ENCODE measurements at places on chromosomes 16 and 17.
A peak's percentile ranks its signal among the peaks of the same experiment; 100 is the strongest.

DNA sequence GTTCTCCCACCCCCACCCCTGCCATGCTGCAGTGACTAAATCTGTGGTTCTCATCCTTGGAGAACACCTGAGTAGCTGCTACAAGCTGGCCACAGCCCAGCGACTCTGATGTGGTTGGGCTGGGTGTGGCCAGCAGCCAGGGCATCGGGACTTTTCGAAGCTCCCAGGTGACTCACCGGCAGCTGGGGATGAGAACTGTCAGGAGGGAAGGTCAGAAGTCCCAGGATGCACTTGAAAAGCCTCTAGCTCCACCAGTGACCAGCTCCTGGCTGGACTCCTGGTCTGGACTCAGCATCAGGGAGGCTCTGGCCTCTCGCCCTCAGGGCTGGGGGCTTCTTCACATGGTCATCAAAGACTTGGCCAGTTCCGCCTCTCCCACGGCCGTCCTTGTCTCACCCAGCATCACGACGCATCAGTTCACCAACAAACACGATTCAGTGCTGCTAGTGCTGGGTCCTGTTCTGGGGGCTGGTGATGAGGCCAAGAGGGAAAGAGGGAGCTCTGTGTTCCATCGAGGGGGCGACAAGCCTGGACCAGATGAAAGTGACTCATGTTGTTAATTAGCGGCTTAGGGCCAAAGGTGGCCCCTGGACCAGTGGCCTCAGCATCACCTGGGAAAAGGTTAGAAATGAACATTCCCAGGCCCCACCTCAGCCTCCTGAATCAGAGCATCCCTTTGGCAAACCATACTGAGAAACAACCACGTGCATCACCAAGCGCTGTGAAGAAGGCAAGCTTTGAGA is 3.9 kb upstream of the C17orf99 start:
- peak; percentile 46 for DNase-seq

GRCh38 chr16:69523566-69524305 is 42.0 kb upstream of the NFAT5 start:
- no peak for DNase-seq

DNA sequence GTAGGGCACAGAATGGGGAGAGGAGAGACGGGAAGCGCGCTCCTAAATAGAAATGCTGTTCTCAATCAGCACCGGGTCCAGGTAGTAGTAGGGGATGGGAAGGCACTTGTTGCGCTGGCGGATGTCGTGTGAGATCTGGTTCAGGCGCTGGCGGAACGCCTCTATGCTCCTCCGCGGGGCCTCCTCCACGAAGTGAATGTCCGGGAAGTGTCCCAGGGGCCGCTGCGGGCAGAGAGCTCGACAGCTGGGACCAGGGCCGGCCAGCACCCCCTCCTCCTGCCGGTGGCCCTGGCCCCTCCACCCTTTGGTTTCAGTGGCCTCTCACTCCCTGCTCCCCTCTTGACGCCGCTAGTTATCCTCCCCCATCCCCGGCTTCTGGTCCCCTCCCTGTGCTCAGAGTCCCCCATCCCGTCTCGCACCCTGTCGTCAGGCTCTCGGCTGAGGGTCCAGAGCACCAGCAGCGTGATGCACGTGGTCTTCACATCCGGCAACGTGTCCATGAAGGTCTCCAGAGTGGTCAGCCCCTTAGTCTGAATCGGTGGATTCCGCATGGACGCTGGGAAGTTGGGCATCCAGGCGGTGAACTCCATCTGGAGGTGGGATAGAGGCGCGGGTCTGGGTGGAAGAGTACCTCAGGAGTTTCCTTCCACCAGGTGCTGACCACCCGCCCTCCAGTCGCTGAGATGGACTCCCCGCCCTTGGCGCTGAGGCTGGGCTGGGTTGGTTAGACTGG is 14.6 kb downstream of the ALOX12B start:
- no peak for DNase-seq

- no peak for DNase-seq
Measured at GRCh38 chr17:53687324-53687723, 135.4 kb upstream of the KIF2B start.

DNA sequence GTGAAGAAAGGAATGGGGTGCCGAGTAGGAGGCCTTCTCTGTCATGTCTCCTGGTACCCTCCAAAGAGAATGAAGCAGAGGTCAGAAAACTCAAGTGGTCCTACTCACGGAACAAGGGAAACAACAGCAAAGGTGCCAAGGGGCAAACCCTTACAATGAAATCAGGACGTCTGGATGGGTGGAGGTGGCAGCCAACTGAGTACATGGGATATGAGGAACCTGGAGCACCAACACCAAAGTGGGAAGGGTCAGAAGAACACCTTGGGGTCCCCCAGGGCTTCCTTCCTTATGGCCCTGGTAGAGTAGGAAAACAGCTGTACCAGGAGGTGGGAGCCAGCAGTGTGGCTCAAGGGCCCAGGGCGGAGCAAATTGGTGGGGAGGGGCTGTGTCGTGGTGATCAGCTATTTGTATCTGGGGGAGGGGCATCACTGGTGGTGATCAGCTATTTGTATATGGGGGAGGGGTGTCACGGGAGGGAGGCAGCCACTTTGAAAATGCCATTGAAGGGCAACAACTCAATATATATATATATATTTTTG is 643 bp downstream of the HIGD1B start:
- DNase-seq = no peak

- DNase-seq = peak; percentile 13
Measured at GRCh38 chr16:28130099-28131088, 66.9 kb upstream of the GSG1L start.

DNA sequence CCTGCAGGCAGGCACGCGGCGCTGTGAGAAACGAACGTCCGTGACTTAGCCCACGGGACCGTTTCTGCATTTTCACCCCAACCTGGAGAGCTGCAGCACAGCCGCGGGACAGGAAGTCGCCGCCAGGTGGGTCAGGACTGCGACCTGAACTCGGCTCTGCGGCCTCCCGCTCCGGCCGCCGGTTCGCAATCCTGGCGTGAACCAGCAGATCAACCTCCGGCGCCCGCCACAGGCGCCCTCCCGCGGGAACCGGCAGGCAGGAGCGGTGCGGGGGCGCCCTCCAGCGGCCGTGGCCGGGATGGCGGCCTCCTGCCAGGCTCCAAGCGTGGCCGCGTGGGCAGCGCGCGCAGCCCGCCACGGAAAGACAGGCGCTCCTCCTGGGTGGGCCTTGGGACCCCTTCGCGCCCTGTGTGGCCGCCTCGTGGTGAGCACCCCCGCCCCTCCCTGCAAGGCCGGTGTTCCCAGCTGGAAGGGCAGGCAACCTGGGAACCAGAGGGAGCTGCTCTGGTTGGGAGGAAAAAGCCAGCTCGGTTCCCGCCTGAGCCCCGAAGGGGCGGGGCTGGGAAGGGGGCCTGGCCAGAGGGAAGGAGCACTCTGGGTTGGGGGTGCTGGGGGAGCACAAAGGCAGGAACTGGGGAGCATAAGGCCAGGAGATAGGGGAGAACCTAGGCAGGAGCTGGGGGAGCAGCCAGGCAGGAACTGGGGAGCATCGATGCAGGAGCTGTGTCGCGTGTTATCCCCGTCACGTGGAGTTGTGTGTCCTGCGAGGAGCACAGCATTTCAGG is 28.2 kb downstream of the ACTG1 start:
- DNase-seq = peak; percentile 77

DNA sequence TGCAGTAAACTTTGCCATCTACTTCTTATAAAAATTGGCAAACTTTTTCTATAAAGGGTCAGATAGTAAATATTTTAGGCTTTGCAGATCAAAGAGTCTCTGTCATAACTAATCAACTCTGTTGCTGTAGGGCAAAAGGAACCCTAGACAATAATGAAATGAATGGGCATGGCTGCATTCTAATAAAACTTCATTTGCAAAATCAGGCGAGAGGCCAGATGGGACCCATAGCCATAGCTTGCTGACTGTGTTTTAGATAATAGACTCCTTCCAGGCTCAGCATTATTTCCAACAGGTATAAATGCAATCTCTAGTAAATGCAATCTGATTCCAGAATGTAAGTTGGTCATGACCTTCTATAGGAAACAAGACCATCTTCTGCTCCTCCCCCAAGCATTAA is 490.7 kb downstream of the TOX3 start:
- DNase-seq = no peak

- DNase-seq = peak; percentile 98
Measured at GRCh38 chr17:45092911-45093430, 31.9 kb downstream of the NMT1 start.

DNA sequence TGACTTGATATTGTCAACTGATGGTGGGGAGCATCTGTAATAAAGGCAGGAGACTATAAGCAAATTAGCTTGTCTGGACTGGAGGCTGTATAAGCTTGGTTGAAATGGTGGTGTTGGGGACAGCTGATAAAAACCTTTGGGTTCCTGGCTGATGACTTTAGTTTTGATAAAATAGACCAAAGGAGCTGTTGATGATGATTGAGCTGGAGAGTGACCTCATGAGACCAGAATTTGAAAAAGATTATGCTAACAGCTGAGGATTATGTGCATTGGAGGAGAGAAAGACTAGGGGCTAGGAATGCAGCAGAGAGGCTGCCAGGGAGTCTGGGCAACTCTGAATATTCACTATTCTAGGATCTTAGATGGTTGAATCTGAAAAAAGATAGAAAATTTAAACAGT is 8.7 kb upstream of the CDC27 start:
- DNase-seq = no peak

GRCh38 chr17:4849011-4849536 is 15.9 kb downstream of the MINK1 start:
- DNase-seq = no peak

DNA sequence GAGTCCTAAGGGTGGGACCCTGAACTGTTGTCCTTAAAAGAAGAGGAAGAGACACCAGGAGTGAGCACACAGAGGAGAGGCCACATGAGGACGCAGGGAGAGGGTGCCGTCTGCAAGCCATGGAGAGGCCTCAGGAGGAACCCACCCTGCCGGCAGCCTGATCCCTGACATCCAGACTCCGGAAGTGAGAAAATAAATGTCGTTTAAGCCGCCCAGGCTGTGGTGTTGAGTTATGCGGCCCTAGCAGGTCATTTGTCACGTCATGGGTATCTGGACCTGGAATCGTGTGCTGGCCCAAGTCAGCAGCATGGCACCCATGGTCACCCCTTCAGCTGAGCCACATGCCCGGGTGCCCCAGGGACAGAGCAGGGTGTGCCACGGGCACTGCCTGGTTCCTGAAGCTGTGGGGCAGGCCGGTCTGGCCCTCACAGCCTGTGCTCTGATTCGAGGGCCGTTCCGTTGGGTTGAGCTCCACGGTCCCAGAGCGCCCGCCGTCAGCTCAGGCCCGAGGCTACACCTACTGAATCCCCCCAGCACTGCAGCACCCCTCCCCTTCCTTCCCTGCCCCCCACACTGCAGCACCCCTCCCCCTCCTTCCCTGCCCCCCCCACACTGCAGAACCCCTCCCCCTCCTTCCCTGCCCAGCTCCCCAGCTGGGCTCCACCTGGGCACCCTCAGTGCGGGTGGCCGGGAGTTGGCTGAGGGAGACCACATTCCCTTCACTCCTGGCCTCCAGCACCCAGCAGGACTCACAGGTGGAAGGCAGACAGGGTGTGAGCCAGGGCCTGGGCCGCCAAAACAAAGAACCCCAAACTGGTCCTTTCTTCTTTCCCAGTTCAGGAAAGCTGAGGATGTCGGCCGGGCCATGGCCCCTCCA is 2.7 kb upstream of the CCDC57 start:
- DNase-seq = peak; percentile 45

GRCh38 chr17:19347323-19348080 is 15.0 kb downstream of the B9D1 start:
- DNase-seq = no peak

- DNase-seq = peak; percentile 30
Measured at GRCh38 chr16:85064186-85064585, 36.6 kb downstream of the KIAA0513 start.

DNA sequence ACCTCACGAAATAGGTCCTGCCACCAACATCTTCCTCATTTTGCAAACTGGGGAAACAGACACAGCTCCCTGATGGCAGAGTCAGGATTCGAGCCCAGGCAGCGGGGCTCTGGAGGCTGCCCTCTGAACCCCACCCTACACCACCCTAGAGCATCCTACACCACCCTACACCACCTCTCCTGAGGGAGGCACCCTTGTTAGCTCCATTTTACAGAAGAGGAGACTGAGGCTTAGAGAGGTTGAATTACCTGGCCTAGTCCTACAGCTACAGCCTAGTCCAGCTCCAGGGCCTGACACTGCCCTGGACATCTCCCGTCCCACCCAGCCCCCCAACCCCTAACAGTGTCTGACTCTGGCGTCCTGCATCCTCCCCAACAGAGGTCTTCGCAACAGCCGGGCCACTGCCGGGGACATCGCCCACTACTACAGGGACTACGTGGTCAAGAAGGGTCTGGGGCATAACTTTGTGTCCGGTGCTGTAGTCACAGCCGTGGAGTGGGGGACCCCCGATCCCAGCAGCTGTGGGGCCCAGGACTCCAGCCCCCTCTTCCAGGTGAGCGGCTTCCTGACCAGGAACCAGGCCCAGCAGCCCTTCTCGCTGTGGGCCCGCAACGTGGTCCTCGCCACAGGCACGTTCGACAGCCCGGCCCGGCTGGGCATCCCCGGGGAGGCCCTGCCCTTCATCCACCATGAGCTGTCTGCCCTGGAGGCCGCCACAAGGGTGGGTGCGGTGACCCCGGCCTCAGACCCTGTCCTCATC is 3.2 kb upstream of the NECAB2 start:
- no peak for DNase-seq

DNA sequence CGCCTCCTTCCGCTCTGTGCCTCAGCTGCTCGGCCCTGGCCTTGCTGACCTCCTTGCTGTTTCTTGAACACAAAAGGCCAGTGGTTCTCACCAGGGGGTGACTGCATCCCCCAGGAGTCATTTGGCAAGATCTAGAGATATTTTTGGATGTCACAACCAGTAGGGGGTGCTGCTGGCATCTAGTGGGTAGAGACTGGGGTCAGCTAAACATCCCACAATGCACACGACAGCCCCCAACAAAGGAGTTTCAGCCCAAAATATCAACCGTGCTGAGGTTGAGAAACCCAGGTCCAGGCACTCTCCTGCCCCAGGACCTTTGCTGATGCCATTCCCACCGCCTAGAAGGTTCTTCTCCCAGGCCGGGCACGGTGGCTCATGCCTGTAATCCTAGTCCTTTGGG is 39.7 kb downstream of the ABCC6 start:
- DNase-seq = no peak

- DNase-seq = peak; percentile 2
Measured at GRCh38 chr17:74085434-74085833, 118.0 kb upstream of the RPL38 start.

DNA sequence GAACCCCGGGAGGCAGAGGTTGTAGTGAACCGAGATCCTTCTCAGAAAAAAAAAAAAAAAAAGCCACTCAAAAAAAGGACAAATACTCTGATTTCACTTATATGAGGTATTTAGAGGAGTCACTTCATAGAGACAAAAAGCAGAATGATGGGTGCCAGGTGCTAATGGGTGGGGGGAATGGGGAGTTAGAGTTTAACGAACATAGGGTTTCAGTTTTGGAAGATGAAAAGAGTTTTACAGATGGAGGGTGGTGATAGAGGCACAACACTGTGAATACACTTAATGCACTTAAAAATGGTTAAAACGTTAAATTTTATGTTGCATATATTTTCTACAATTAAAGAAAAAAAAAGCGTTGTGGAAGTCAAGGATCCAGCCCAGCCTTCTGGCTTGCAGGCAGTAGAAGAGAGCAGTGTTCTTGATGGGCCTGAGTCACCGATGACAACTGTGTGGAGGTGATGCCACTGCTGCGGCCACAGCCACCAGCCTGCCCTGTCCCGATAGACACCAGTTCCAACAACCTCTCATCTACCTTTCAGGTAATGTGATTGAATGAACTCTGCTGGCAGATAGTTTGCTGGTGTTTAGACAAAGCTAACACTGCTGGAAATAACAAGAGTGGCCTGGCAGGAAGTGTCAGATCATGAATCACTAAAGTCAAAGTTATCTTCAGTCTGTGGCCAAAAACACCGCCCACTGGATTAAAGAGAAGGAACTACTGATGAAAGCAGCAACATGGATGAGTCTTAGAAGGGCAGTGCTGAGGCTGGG is 49.9 kb upstream of the COX10 start:
- peak; percentile 51 for DNase-seq

- DNase-seq = no peak
Measured at GRCh38 chr17:79156463-79157095, 82.0 kb downstream of the ENGASE start.
